ENCODE measurements at places on chromosomes 3 and 15. TPM values are rescaled to one million over a fixed set of nuclear protein-coding genes. Genes with fewer than 3 reads are reported as not detected.
A peak's percentile ranks its signal among the peaks of the same experiment; 100 is the strongest.

Gene THRB
- total RNA-seq, result 25.2 TPM

Gene ADGRG7
- total RNA-seq, result not detected

Gene P2RY1
- 0.67 TPM for total RNA-seq

DNA sequence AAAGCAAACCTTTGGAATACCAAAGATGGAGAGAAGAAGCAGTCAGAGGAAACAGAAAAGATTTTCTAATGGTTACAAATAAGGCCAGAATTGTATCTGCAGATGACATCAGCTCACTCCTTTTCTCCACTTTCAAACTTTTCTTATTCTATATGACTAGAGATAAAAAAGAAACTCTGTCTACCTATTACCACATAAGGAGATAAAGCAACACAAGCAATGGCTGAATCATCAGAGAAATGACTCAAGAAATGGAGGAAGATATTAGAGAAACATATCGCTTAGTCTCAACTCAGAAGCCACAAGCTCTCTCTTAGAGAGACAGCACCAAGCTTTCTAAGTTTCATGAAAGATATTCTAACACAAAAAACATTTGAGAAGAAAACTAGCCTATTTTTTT is 784.0 kb downstream of the ZPLD1 start:
- no peak for DNase-seq

DNA sequence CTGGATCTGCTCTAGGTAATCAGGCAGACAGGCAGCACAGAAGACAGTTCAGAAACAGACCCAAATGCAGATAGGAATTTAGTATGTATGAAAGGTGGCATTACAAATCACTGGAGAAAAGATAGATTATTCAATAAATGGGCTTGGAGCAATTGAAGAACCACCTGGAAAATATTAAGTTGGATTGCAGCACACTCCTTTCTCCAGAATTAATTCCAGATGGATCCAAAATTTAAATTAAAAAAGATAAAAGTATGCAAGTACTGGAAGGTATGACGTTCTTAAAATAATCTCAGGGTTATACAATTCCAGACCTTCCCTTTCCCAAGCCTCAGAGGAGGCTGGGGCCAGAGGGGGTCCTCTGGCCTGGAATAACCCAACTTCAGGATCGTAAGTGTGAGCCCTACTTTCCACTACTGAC is 32.5 kb downstream of the HRH1 start:
- no peak for DNase-seq

- DNase-seq, result no peak
Measured at GRCh38 chr3:119145500-119146167, at the start of gene TEX55. TSS of gene TEX55 (plus strand) at chr3:119146165. CDS start at chr3:119146190, 25 bp downstream.

DNA sequence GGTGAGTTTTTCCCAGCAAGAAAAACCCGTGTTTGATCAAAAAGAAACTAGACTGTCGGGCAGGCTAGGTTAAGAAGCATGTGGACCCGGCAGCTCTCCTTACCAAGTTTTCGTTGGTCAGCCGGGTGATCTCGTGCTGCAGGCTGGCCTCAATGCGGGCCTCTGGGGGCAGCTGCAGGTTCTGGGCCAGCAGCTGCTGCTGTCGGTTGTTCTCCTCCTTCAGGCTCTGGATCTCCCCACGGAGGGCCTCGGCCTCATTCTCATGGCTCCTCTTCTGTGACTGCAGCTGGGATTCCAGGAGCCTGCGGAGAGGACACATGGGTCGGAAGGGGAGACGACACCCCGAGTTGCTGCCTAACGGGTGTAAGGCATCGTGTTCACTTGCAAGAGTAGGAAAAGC is 44.5 kb upstream of the MYO5C start:
- peak; percentile 43 for DNase-seq

DNA sequence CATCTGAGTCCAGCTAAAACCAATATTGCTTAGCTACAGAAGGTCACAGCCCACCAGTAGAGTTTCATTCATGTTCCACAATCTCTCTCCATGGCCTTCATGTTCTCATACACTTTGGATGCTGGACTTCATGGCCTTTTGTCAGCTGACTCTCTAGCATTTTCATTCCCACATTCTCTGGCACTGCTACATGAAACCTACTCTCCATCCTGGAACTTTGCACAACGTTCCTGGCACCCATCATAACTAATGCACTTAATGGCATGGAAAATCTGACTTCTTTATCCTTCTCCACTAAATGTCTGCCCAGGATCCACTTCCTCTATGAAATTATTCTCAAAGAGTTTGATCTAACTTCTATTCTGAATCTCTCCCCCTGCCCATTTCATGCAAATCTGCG is 56.9 kb downstream of the SLC9A9 start:
- no peak for DNase-seq

DNA sequence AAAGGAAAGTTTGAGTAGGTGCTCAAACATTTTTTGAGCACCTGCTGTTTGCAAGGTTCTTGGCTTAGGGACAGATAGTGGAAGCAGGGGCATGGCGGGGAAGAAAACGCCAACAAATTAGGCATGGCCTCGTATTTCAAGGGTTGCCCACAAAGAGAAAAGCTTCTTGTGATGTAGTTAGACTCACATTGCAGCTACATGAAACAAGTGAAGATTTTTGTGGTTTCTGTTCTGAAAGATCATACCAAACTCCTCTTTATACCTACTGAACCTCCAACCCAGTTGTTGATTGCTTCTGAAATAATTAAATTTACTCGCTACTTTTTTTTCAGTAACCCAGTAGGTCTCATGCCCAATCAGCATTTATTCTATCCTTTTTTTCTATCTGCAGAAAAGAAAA is 23.5 kb upstream of the RARB start:
- no peak for DNase-seq

DNA sequence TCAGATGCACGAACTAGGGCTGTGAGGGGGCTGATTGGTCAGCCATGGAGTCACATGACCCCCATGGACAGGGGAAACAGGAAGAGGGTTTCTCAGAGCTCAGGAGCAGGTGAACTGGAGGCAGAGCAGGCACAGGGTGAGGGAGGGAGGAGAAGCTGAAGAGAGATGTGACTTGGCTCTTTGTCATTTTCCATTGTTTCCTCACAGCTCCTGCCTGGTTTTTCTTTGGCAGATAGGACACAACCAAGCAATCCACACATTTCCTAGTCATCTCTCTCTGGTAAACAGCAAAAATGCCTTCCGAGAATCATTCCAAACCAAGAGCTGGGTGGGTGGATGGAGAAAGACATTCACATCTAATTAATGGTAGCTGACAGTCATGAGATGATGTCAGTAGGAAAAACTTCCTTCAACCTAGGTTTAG is 43.4 kb upstream of the LMCD1 start:
- DNase-seq, result no peak

DNA sequence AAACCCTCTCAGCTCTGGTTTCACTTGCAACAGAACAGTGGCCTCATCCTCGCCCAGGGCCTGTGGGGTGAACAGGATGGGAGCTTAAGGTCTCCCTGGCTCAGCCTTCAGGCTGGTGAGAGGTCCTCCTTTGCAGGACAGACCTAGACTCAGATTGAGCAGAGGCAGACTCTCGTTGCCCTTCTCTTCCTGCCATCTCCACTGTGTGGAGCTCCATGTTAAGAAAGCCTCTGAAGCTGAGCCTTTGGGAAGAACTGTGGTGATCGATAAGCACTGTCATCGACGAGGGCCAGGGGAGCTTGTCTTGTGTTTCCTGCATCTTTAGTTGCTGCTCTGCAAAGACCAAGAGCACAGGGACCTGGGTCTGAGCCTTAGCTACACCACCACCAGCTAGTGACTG is 37.8 kb upstream of the GRIP2 start:
- DNase-seq, result no peak

- no peak for DNase-seq
Measured at GRCh38 chr3:36674816-36675215, 89.5 kb downstream of the DCLK3 start.

GRCh38 chr15:55824857-55825613 is 82.1 kb upstream of the PRTG start:
- DNase-seq, result no peak

- no peak for DNase-seq
Measured at GRCh38 chr3:120497818-120498217, 47.0 kb upstream of the FSTL1 start.

GRCh38 chr3:149971403-149972075 is 844 bp upstream of the PFN2 start:
- DNase-seq, result peak; percentile 74

- no peak for DNase-seq
Measured at GRCh38 chr3:73471986-73472787, 152.6 kb downstream of the PDZRN3 start.

DNA sequence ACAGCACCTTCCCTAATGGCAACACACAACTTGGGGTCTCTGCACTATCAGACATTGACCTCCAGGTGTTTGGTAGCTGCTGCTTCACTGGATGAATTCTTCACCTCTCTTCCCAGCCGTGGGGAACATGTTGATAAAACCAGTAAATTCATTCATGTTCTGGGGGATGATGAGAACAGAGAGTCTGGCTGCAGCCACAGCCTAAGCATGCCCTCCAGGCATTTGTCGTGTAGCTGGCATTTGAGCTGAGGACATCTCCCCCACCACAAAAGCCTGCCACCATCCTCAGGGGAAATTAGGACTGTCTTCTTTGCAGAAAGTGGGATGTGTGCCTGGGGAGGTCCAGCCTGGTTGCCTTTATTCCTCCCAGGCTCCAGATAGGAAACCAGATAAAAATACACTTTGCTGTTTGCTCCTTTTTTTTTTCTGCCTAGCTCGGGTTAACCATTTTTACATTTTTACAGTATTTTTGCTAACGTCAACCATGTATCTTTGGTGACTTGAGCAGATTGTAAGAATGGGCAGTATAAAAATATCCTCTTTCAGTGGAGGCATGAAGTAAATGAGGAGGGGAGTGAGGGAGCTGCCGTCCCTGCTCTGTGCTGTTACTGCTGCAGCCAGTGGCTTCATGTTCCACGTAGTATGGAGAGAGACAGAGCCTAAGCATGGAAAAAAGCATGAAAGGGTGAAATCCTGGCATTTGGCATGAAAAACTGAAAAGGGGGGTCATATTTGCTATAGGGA is 444.0 kb downstream of the EPHB1 start:
- no peak for DNase-seq

GRCh38 chr3:56998076-56998529 is 62.4 kb upstream of the SPATA12 start:
- no peak for DNase-seq

- peak; percentile 80 for DNase-seq
Measured at GRCh38 chr3:23712656-23713559, 92.8 kb upstream of the UBE2E1 start.

DNA sequence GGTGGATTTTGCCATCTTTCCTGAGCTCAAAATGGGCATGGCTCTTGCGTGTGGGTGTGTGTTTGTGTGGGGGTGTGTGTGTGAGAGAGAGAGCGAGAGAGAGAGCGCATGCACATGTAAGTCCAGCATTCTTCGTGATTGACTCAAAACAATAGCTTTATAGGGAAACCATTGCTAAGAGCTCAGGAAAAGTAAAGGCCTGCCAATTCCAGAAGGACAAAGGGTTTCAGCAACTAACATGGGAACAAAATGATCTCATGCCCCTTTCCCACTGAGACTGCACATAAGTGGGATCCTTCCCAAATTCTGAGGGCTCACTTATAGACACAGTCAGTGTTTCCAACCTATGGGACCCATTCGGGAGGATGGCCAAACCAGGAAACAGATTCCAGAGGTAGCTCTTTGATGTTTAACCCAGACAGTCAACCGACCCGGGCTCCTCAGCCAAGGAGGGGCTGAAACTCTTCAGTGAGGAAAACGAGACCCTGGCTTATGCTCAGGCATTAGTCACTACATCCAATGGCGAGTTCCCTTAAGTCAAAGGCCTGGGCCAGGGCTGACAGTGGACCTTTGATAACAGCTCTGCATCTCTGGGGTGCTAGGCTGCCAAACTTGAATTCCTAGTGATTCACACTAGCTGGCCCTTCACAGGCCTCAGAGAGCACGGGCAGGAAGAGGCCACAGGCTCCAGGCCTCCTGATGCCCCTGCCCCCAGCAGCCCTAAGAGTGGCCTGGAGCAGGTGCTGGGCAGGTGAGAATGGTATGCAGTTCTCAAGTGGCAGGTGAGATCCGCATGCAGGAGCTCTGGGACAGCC is 305.0 kb upstream of the C2CD4B start:
- DNase-seq, result no peak
